ENCODE measurements at places on chromosomes 4 and X.
A peak's percentile ranks its signal among the peaks of the same experiment; 100 is the strongest.

DNA sequence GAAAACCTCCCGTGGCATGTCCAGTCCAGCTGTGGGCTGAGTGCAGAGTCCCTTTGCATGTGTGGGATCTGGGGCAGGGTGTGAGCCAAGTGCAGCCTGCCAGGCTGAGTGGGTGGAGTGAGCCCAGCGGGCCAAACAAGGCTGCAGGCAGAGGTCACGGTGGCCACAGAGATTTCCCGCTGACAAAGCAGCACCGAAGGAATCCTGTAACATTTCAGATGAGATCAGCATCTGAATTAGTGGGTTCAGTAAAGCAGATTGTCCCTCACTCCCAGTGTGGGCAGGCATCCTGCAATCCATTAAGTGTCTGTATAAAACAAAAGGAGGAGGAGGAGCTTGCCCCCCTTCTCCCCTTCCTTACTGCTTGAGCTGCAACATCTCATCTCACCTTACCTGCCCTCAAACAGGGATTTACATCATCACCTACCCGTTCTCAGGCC is 324.4 kb downstream of the FAT4 start:
- no peaks in the 10 kb centered on the region for H3K36me3 ChIP-seq
- H3K4me3 ChIP-seq, result no peak overlapping the region
- no peak overlapping the region for H3K27ac ChIP-seq
- 0 out of 2 replicates have a peak, but pooled peaks cover 2% of the 10 kb centered on the region for H3K4me1 ChIP-seq

GRCh38 chrX:106611317-106611678 is 480 bp upstream of the RADX start:
- H3K27ac ChIP-seq, result no peak overlapping the region
- H3K4me3 ChIP-seq, result peak overlapping the region; percentile 52
- H3K36me3 ChIP-seq, result no peaks in the 10 kb centered on the region
- H3K27me3 ChIP-seq, result peaks cover 6% of the 10 kb centered on the region

GRCh38 chr4:6377626-6378492 is 94.6 kb downstream of the PPP2R2C start:
- H3K36me3 ChIP-seq, result no peaks in the 10 kb centered on the region
- H3K27ac ChIP-seq, result no peak overlapping the region
- DNase-seq, result no peak
- peaks cover 19% of the 10 kb centered on the region for H3K27me3 ChIP-seq

GRCh38 chr4:31995943-31996901 is 1276.1 kb downstream of the PCDH7 start:
- no peak for DNase-seq
- no peaks in the 10 kb centered on the region for H3K36me3 ChIP-seq
- H3K4me1 ChIP-seq, result no peaks in the 10 kb centered on the region
- no peaks in the 10 kb centered on the region for H3K27me3 ChIP-seq
- no peak overlapping the region for H3K27ac ChIP-seq
- no peak overlapping the region for H3K4me3 ChIP-seq

GRCh38 chr4:181960384-181960783 is 282.8 kb upstream of the TENM3 start:
- H3K27me3 ChIP-seq, result no peaks in the 10 kb centered on the region
- H3K4me3 ChIP-seq, result no peak overlapping the region
- H3K36me3 ChIP-seq, result no peaks in the 10 kb centered on the region
- H3K27ac ChIP-seq, result no peak overlapping the region
- peaks cover 7% of the 10 kb centered on the region for H3K4me1 ChIP-seq

DNA sequence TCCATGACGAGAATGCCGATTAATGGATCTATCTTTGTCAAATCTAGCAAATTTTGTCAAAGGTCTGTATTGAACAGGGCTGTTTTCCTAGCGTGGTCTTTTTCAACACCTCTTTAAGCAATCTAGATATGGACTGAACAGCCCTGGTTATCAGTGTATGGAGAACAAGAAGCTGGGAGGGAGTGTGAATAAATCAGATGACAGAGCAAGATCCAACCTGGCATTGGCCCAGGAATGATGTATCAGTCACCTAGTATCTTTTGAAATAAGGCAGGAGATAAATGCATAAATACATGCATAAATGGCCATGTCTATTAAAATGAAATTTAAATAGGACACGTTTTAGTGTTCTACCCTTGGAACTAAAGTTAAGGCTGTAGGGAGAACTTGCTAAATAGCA is 15.7 kb upstream of the AP1S2 start:
- H3K27ac ChIP-seq, result no peak overlapping the region
- DNase-seq, result no peak
- no peaks in the 10 kb centered on the region for H3K36me3 ChIP-seq
- no peak overlapping the region for H3K4me3 ChIP-seq
- no peaks in the 10 kb centered on the region for H3K4me1 ChIP-seq

DNA sequence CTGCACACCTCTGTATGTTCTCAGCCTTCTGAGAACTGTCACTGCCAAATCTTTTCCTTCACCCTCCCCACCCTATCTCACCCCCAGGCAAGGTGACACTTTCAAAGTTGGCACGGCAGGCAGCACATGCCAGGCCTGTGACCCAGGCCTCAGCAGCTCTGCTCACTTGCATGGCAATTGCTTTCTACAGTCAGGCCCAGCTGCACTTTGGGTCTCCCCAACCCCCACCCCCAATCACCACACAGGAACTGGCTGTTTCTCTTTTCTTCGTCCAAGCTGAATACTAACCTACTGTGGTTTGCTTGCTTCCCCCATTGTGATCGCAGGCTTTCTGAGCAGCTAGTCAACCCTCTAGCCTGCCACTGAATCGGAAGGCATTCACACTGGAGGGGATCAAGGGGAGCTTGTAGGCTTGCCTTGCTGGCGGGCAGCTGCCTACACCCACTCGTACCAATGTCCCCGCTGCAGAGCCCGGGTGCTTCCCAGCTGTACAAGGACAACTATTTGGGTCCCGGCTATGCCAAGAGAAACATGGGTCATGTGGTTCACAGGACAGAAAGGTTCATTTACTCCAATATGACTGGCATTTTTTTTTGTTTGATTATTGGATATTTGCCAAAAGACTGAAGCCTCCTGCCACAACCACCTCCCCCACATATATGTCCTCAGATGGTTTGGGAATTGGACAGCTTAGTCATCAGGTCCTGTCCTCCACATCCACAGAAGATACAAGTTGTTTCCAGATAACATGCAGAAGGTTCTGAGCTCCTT is 28.1 kb downstream of the SLC25A43 start:
- DNase-seq, result peak; percentile 34
- peaks cover 3% of the 10 kb centered on the region for H3K36me3 ChIP-seq
- no peak overlapping the region for H3K27ac ChIP-seq
- H3K27me3 ChIP-seq, result no peaks in the 10 kb centered on the region
- H3K4me3 ChIP-seq, result no peak overlapping the region

DNA sequence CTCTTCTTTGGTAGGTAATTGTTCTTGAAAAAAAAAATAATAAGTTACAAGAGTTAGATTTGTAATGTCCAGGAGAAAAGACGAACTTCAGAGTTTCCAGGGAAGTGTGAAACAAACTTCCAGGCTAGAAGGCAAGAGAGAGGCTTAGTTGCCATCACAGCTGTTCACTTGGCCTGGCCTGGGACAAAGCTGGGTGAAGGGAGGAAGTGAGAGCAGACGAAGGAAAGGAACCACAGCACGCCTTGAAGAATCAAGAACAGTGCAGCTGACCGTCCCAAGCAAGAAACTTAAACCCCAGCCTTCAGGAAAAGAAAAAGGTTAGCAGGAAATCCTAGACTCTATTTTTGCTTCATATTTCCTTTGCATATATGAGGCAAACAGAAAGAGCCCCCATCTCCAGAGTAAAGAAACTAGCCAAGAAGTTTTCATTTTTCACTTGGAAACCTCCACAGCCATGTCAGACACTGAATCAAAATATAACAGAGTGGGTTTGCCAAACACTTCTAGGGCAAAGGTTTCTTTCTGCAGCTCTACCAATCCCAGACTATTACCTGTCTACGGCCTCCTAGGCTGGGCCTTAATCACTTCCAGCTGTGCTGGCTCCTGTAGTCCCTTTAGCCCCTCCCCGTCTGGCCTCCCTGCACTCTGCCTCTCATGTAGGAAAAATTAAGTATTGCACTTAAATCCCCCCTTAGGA is 209.6 kb downstream of the SPATA18 start:
- no peak overlapping the region for H3K4me3 ChIP-seq
- H3K27ac ChIP-seq, result no peak overlapping the region
- no peaks in the 10 kb centered on the region for H3K4me1 ChIP-seq
- no peaks in the 10 kb centered on the region for H3K27me3 ChIP-seq

DNA sequence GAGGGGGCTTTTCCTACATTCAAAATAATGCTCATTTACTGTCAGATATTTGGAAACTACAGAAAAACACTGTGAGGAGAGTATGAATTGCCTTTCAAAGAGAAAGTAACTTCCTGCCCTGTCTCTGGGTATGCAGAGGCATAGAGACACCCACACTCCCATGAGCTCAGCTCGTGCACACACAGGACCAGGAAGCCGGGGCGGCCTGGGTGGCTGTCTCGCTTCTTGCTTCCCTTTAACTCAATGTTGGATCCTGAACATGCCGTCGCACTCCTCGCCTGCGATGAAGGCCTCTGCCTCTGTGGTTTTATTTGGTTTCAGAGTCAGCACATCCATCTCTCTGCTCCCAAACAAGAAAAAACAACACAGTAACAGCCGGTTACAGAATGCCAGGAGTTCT is 40.1 kb upstream of the GPR78 start:
- no peak overlapping the region for H3K4me3 ChIP-seq
- H3K36me3 ChIP-seq, result no peaks in the 10 kb centered on the region
- no peak for DNase-seq
- H3K4me1 ChIP-seq, result peaks cover 4% of the 10 kb centered on the region

- no peak for DNase-seq
- H3K36me3 ChIP-seq, result no peaks in the 10 kb centered on the region
- peaks cover 5% of the 10 kb centered on the region for H3K27me3 ChIP-seq
- no peak overlapping the region for H3K27ac ChIP-seq
Observed at GRCh38 chr4:56603297-56603696, 77.8 kb downstream of the HOPX start.

GRCh38 chr4:143084566-143084965 is 100.2 kb upstream of the USP38 start:
- no peaks in the 10 kb centered on the region for H3K36me3 ChIP-seq
- no peak overlapping the region for H3K4me3 ChIP-seq
- H3K27ac ChIP-seq, result no peak overlapping the region

- H3K4me1 ChIP-seq, result no peaks in the 10 kb centered on the region
- H3K27me3 ChIP-seq, result peaks cover 1% of the 10 kb centered on the region
- H3K4me3 ChIP-seq, result no peak overlapping the region
- no peak for DNase-seq
- H3K27ac ChIP-seq, result no peak overlapping the region
- no peaks in the 10 kb centered on the region for H3K36me3 ChIP-seq
Observed at GRCh38 chr4:108291137-108291536, 122.4 kb upstream of the LEF1 start.

DNA sequence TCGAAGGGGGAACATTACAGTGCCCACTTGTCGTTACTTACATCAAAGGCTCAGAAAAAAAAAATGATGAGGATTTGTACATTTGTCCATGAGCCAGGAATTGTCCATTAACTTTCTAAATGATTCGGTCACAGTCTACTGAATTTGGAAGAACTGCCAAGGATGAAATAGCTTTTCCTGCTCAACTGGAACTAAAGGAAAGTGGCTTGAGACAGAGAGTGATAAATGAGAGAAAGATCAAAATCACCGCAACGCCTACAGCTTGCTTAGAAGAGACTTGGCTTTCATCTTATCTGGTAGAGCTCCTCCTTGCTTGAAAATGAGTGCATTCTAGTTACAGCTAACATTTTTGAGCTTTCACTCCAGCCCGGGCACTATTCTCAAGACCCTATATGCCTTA is 55.5 kb upstream of the ADGRG2 start:
- H3K27me3 ChIP-seq, result no peaks in the 10 kb centered on the region
- H3K4me3 ChIP-seq, result no peak overlapping the region
- H3K27ac ChIP-seq, result no peak overlapping the region
- no peak for DNase-seq

DNA sequence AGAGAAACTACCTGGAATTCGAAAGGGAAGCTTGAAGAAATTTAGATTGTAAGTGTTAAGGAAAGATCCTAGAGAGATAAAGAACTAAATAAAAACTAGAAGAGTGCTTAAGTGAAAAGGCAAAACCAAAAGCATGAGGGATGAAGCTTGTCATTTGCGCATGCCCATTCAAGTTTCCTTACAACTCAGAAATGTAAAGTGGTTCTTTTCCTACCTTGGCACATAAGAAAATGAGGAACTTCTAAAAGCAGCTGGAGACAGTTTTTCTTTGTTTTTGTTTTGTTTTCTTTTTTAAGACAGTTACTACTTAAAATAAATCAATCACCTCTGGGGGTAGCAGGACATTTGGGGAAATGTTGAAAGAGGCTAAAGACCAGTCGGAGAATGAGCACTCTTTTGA is 1304.4 kb upstream of the PCDH7 start:
- H3K27ac ChIP-seq, result no peak overlapping the region
- no peaks in the 10 kb centered on the region for H3K36me3 ChIP-seq
- no peaks in the 10 kb centered on the region for H3K27me3 ChIP-seq
- H3K4me3 ChIP-seq, result no peak overlapping the region
- DNase-seq, result no peak

DNA sequence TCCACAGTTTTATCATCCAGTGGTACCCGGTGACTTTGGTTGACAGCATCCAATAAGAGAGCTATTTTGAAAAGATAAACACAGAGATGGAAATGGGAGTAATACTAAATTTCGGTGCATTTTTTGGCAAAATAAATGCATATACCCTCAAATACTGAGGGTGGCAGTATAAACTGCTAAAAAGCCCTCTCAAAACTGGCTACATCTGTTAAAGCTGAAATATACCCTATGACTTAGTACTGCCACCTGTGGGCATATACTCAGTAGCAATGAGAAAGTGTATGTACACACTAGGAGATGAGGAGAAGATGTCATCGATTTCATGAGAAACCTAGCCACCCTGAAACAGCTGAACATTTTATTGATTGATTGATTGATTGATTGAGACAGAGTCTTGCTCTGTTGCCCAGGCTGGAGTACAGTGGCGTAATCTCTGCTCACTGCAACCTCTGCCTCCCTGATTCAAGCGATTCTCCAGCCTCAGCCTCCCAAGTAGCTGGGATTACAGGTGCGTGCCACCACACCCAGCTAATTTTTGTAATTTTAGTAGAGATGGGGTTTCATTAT is 12.2 kb upstream of the TMEM128 start:
- no peaks in the 10 kb centered on the region for H3K36me3 ChIP-seq
- peaks cover 15% of the 10 kb centered on the region for H3K27me3 ChIP-seq
- H3K27ac ChIP-seq, result no peak overlapping the region

GRCh38 chrX:155715141-155715540 is 102.4 kb upstream of the TMLHE start:
- no peak overlapping the region for H3K27ac ChIP-seq
- DNase-seq, result no peak
- H3K27me3 ChIP-seq, result no peaks in the 10 kb centered on the region
- H3K4me1 ChIP-seq, result no peaks in the 10 kb centered on the region
- H3K4me3 ChIP-seq, result no peak overlapping the region

DNA sequence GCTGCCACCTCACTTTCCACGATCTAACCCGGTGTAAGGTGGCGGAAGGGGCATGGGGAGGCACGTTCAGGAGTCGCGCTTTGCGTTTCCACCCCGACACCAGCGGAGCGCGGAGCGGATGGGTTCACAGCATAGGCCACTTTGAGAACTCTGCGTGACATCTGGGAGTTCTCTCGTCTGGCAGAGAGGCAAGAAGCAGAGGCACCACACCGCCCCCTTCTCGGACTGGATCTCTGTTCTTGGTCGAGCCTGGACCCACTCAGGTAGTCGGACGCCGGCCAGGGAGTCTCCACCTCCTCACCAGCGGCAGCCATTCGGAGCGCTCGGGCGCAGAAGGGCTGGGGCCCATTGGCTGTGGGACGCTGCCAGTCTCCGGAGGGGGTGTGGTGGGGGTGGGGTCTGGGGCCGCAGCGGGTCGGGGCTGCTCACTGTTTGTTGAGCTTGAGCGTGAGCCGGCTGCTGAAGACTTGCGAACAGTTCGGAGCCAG is at the start of gene DACH2:
Gene DACH2 (plus strand): TSS at position 428 of the 488 bp plus-strand sequence.
- DNase-seq, result peak; percentile 74
- no peaks in the 10 kb centered on the region for H3K4me1 ChIP-seq
- no peak within 1 kb of the TSS for H3K27ac ChIP-seq
